Skin of body (tissue), 3 donors: ENCODE measurements at places on chromosomes 5 and 9. TPM values are rescaled to one million over a fixed set of nuclear protein-coding genes. Genes with fewer than 3 reads are reported as not detected.

DNA sequence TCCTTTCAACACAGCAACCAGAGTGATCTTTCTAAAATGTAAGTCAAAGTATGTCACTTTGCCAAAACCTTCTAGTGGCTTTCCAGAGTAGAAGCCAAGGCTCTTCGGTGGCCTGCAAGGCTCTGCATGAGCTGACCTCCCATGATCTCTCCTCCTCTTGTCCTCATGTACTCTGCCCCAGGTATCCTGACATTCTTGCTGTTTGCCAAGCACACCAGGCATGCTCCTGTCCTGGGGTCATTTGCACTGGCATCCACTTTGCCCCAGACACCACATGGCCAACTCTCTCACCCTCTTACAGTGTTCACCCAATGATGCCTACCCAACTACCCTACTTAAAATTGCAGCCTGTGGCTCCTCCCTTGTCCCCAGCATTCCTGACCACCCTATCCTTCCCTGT is 86.3 kb downstream of the ZNF618 start:
- no peak for DNase-seq

Gene ALDH1A1
- 19.2 TPM for total RNA-seq

DNA sequence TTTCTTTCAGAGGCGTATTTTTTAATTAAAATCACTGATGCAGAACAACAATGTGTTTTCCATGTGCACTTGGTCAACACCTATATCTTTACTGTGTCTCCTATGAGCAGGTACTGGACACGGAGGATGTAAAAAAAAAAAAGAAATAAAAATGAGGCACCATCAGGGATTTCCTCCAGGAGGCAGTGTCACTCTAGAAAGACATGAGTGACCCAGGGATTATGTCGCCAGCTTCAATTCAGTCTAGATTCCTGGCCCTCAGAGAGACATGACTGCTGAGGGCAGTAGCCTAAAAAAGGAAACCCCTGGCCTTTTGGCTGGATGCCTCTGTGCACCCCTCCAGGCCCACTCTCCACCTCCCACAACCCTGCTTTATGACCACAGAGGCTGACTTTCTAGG is 18.3 kb upstream of the IL33 start:
- no peak for DNase-seq

DNA sequence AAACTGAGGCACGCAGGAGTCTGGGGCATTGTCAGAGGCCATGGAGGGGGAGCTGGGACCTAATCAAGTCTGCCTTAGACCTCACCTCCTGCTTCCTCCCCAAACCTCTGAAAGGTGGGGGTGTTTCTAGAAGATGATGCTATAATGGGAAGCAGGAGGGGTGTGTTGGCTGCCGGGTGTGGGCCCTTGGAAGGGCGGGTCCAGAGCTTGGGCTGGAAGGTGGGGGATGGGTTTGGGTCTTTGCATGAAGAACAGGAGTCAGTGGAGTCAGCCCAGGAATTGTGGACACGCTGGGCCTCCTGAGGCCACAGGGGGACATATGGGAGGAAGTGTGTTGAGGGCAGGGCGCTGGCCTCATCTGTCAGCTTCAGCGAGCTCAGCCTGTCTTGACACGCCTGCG is 101.0 kb upstream of the FCN2 start:
- no peak for DNase-seq

DNA sequence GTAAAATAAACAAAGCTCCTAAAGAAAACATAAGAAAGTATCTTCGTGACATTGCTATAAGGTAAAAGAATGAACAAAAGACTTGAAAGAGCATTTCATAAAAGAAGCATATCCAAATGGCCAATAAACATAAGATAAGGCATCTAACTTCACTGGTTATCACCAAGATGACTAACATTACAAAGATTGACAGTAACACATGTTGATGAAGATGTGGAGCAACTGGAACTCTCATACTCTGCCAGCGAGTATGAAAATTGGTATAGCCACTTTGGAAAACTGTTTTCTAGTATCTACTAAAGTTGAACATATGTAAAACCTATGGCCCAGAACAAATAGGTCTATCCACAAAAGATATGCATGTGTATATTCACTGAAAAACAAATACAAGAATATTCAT is 150.5 kb downstream of the SNX18 start:
- no peak for DNase-seq

DNA sequence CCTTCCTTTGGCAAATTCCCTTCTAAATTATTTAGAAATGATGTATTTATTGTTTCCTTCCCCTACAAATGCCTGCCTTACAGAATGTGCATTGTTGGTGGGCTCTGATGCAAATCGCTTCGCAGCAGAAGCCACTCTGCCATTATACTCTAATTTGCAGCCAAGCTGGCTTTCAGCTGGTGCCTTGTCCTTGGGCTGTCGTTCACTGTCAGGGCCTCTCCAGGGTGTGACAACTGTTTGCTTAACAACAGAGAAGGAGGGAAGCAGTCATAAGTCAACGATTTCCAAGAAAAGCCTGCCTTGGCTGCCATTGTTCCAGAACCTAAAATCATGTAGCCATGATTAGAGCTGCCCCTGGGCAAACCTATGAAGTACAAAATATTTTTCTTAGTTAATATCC is 260.1 kb upstream of the RGMB start:
- no peak for DNase-seq

DNA sequence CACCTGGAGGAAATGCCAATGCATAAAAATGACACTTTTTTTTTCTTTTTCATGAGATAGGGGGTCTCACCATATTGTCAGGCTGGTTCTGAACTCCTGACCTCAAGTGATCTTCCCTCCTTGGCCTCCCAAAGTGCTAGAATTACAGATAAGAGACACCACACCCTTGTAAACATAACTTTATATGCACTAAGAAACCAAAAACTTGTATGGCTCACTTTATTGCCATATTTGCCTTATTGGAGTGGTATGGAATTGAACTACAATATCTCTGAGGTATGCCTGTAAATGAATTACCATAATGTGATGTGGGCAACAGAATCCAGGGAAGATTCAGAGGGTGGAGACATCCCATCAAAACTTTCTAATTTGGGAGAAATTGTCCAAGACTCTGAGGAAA is 113.9 kb downstream of the UGCG start:
- no peak for DNase-seq

GRCh38 chr9:133351908-133352634 is 4.1 kb downstream of the RPL7A start:
- DNase-seq: no peak

DNA sequence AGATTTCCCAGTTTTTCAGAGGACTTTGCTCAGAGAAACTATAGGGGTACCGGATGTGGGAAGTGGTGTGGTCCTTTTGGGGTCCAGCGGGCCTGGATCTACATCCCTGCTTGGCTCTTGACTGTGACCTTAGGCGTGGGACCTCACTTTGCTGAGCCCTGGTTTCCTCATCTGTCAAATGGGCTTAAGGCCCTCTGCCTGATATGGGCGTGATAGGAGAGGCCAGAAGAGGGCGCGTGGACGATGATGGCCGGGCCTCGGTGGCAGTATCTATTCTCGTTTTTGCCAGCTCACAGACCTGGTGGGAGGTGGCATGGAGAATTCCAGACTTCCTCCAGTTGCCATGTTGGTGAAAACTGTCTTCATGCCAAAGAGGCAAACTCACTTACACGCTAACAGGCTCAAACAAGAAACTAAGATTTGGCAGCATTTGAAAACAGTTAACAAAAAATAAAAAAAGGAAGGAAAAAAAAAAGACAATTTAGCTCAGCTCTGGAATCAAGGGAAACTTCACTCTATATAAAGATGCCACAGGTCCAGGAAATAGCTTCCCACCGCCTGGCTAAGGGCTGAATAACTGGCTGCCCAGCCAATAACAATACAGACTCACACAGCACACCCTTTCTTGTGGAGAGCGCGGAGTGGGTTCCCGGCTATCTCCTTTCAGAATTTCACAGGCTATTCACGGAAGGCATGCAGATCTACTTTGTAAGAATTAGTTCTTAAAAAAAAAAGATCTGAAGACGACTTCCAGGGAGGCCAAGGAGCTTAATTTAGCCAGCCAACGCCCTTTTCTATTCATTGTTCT is 1.7 kb downstream of the SH3PXD2B start:
- DNase-seq: peak; percentile 76
